Right ventricle myocardium superior (tissue), 1 donor: ENCODE measurements at places on chromosomes 4 and X. TPM values are rescaled to one million over a fixed set of nuclear protein-coding genes. Genes with fewer than 3 reads are reported as not detected.
A peak's percentile ranks its signal among the peaks of the same experiment; 100 is the strongest.

GRCh38 chrX:52082578-52082977 is 13.6 kb upstream of the MAGED4B start:
- no peak for DNase-seq

GRCh38 chrX:8627796-8628195 is 104.1 kb downstream of the ANOS1 start:
- DNase-seq: no peak

GRCh38 chr4:28373601-28374000 is 1513.0 kb downstream of the STIM2 start:
- no peak for DNase-seq

GRCh38 chr4:78652282-78652876 is 100.8 kb downstream of the ANXA3 start:
- no peak for DNase-seq

DNA sequence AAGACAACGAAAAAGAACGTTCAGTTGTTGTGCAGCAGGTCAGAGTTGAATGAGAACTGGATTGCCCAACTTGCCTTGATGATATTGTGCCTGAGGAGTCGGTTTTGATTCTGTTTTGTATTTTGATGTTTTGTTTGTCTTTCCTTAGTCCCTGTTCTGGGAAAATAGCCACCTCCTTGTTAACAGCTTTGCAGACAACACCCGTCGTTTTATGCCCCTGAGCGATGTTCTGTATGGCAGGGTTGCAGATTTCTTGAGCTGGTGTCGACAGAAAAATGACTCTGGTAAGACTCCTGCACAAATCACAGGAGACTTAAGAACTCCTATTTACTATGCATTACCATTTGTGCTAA is 4.5 kb downstream of the BST1 start:
- no peak for DNase-seq

DNA sequence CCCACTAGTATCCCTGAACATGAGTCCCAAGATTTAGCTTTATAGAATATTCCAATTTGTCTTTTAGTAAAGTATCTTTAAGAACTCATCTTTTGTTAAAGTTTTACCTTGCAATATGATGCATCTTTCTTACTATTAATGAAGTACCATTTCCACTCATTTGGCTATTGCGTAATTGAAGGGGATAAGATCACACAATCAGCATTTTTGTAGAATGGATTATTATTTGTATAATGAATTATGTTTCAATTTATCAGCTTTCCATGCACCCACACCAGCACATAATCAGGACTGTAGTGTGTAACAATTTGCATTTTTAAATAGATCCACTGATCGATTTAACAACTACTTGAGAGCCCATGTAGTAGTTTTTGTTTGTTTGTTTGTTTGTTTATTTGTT is 1364.9 kb upstream of the IGFBP7 start:
- DNase-seq: no peak

DNA sequence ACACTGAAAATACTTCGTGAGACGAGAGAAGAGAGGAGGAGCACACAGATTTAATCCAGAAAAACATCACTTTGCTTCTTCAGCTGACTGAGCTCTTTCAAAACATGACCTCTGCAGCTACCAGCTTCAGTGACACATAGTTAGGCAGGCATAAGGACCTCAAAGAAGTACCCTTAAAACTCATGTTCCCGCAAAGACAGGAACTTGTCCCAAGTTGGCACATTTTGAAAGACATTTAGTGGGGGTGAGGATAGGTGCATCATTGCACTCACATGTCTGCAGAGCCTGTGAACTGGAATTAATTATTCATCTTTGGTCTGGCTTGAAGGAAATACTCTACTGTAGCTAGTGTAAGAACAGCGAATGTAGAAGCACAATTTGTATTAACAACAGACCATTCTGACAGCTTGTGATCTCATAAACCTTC is 221.8 kb downstream of the MGST2 start:
- DNase-seq: no peak

GRCh38 chrX:135505351-135505750 is 15.1 kb upstream of the INTS6L start:
- DNase-seq: no peak

GRCh38 chr4:168524006-168524405 is 27.2 kb downstream of the PALLD start:
- no peak for DNase-seq

GRCh38 chr4:185380320-185380719 is 15.4 kb downstream of the LRP2BP start:
- DNase-seq: no peak

DNA sequence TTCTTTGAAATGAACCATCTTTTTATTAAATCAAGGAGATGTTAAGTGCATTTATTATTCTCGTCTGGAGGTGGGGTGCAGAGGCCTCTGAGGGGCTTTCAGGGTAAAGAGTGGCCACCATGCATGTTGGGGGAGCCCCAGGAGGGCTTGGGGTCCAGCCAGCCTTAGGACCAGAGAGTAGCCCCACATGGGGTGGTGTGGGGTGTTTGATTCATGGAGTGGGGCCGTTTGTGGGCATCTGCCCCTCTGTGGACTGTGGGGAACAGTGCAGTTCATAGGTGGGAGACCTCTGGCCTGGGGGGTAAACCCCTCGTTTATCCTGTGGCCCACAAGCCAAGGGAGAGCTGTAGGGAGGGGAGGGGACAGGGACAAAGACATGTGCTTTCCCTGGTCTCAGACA is 26.9 kb downstream of the HTRA3 start:
- no peak for DNase-seq

GRCh38 chr4:7055111-7055989 is 12.2 kb downstream of the TADA2B start:
- no peak for DNase-seq

DNA sequence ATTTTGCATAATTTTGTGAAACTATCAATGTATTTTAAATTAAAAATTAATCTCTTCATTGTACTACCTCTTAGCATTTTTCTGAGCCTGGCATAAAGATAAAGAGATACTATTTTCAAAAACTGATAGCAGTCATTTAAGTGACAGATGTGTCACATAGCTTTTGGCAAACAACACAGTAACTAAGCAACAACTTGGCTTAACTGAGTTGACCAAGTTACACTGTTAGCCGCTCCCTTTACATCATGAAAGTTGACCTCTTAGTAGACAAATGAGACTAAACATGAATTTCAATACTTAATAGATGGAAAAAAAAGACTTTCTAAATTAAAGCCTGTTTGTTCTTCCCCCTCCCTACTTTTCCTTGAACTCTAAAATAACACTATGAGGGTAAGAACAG is 62.0 kb downstream of the ATP8A1 start:
- DNase-seq: no peak

GRCh38 chr4:112523764-112524505 is 8.0 kb upstream of the NEUROG2 start:
- peak; percentile 68 for DNase-seq

GRCh38 chr4:31917334-31917733 is 1197.2 kb downstream of the PCDH7 start:
- no peak for DNase-seq

DNA sequence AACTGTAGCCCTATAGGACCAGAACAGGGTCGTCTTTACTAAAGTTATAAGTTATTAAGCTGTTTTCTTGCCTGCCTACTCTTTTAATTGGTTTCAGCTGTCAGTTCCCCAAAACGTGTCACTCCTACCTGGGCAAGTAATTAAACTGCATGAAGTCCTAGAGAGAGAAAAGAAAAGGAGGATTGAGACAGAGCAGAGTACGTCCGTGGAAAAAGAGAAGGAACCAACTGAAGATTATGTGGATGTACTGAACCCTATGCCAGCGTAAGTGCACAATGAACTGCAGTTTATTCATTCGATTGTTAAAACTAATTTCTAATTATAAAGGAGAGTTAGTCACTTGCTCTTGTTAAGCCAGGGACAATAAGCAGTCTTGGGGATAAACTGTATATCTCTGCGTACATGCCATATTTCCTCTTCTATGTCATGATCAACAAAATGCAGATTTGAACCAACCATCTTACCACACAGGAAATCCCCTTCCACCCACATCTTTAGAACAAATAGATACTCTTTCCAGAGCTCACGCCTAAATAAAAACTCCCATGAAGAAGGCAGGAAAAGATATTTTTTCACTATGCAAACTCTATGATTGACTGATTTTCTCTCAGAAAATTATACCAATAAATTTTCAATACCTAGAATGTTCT is 22.8 kb downstream of the STAP1 start:
- no peak for DNase-seq

DNA sequence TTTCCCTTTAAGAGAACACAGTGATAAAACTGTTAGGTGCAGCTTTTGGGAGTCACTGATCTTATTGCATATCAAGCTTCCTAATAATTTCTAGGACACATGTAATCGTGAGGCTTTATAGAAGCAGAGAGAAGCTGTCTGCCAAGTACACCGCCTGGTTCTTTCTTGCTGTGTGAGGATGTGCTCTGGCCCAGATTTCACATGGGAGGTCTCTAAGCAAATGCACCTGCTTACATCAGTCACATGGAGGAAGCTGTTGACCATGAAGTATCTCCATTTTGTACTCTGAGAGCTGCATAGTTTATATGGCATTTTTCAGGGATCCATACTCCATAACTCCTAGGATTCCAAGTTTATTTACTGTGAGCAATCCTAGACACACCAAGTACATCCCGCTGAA is 37.1 kb downstream of the RGS12 start:
- DNase-seq: no peak

- DNase-seq: no peak
These were observed 22.2 kb upstream of the LPAR4 start for GRCh38 chrX:78725287-78725686.

DNA sequence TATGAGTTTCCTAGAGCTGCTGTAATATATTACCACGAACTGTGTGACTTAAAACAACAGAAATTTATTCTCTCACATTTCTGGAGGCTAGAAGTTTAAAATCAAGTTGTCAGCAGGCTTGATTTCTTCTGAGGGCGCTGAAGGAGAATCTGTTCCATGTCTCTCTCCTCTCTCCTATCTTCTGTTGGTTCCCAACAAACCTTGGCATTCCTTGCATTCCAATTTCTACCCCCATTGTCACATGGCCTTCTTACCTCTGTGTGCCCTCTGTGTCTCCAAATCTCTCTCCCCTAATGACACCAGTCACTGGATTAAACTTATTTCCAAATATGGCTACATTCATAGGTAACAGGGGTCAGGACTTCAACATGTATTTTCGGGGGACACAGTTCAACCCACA is 672.7 kb downstream of the RPA4 start:
- DNase-seq: no peak

DNA sequence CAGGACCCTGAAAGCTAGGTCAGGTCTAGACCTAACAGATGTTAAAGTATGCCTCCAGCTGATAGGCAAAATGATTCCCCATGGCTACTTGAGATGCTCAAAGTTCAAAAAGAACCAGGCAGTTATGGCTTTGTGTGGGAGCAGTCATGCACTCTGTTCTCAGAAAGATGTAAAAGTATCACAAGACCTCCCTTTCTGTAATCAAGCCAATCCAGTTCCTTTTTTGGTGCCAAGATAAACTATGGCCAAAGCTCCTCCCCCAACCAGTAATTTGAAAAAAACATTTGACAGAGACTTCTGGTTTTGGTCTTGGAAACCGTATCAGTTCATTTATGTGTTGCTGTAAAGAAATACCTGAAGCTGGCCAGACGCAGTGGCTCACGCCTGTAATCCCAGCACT is 340.9 kb downstream of the CHIC1 start:
- no peak for DNase-seq

- no peak for DNase-seq
These were observed 531.1 kb upstream of the SPANXN1 start for GRCh38 chrX:144716187-144716586.

DNA sequence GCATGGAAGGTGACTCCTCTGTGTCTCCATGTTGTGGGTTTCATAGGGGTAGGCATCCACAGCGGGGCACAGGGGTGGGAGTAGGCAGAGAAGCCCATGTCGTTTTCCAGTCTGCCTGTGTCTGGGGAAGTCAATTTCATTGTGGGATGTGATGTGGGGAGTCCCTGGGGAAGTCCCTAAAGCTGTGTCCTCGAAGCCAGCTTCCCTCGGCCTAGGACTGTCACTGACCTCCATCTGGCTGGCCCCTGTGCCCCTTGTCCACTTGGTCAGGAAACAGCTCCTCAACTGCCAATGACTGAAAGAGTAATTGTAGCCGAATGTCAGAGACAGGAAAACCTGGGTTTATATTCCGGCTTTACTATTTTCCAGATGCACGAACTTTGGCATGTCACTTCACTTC is 109.6 kb downstream of the DRD5 start:
- no peak for DNase-seq

DNA sequence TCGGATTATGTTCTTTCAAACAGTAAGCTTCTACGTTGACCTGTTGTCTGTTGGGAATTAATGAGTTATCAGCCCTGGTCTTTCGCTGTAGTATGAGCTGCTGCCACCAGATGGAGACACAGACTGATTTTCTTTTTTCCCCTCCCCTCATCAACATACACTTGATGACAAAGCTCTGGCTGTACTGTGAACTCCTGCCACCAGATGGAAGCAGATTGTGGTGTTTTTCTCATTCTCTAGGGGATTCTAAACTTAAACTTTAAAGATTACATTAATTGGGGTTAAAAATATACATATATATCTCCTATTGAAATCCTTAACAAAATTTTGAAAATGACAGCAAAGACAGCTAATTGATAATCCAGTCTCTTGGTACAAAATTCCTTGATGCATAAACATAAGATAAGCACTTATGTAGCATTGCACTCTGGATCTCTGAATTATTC is 44.8 kb downstream of the SMS start:
- peak; percentile 47 for DNase-seq

GRCh38 chr4:134915355-134915754 is 713.8 kb upstream of the PABPC4L start:
- no peak for DNase-seq

DNA sequence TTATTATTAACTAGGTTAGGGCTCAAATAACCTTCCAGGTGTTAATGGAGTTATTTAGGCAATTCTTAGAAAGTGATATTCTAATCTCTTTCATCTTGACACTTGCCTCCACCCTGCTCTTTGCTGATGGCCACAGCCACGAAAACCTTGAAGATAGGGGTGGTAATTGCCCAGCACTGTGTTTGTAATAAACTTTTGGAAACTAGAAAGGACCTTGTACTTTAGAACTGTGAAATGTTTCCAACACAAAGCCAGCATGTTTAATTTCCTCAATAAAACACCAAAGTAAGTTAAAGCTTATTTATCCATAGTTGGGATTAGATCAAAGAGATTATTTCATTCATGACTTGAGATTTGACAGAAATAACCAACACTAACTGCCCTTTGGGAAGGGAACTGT is 78.3 kb downstream of the MAOA start:
- no peak for DNase-seq

MTMR8 gene
- total RNA-seq: 0.51 TPM

AMTN gene
- total RNA-seq: not detected

STATH gene
- total RNA-seq: not detected

PABPC5 gene
- 0.48 TPM for total RNA-seq

SSX2 gene
- not detected for total RNA-seq

PAK3 gene
- 0.35 TPM for total RNA-seq

GPR143 gene
- total RNA-seq: not detected
